ENCODE measurements at places on chromosomes 6 and 20. TPM values are rescaled to one million over a fixed set of nuclear protein-coding genes. Genes with fewer than 3 reads are reported as not detected.

CDH26 gene
- polyA plus RNA-seq: 1.2 TPM

FAM184A gene
- not detected for polyA plus RNA-seq

SLC44A4 gene
- polyA plus RNA-seq: not detected

SULF2 gene
- 75.5 TPM for polyA plus RNA-seq

MUC22 gene
- polyA plus RNA-seq: not detected

FAM217A gene
- polyA plus RNA-seq: not detected

LIN28B gene
- not detected for polyA plus RNA-seq

NKX2-4 gene
- polyA plus RNA-seq: not detected

BACH2 gene
- 0.04 TPM for polyA plus RNA-seq

LPA gene
- polyA plus RNA-seq: not detected

DNA sequence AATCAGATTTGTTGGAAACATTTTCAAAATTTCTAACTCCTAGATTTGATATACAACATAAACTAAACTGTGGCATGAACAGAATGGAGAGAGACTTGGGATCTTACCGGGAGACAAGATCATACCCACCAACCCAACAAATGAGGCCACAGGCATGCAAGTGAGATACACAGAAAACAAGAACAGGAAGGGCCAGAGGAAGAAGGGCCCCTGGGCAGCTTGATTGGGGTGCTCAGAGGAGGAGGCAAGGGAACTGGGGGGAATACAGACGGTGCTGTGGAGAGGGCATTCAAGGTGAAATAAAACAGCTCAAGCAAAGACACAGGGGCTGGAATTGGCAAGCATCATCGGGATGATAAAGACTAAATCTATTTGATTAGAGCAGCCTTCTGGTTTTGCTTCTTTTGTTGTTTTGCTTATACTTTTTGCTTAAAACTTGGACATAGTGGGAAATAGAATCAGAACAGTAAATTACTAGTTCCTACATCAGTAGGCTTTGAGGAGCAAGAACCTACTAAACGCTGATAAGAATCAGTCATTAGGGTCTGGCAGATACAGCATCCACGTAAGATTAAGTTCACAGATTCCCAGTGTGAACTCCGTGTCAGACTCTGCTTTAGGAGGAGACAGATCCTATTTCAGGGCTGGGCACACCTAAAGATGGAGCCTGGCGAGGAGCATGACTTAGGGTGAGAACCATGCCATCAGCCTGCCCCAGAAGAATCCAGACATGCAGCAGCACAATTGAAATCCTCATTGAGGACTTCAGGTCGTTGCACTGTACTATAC is 3.5 kb upstream of the RAMACL start:
- DNase-seq: peak; percentile 25

GRCh38 chr6:31869343-31869742 is 6.7 kb upstream of the NEU1 start:
- no peak for DNase-seq

DNA sequence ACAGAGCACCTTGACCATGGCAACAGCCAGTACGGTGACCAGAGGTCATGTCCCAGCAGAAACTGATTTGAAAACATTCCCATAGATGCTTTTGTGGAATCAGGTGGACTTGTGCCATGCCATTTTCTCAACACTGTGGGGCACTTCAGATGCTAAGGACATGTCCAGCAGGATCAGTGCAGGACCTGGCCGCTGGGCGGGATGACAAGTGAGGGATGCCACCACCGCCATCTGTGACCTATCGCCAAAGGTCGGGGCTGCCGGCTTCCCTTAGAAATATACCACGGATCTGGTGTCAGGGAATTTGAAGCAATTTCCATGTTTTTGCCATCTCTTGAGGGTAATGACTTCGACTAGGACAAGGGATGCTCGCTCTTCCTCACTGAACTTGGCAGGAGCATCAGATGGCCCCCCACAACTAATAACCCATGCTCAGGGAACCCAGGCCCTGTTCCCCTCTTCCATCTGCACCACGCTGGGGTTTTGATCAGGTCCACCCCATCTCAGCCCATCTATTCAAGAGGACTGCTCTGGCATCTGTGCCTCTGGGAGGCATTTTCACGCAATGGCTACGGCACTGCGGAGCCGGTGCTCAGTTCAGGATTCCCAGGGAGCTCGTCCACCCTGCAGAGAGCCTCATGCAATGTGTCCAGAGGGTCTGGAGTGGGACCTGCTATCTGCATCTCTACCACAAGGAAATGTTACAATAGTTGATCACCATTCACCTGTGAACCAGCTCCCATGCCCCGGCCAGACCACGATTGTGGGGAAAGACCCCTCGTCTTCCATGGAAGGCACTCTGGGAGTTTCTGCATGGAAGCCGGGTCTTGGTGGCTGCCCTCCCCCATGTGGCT is 302.6 kb downstream of the TAF4 start:
- DNase-seq: no peak

GRCh38 chr20:9523636-9524035 is 9.2 kb downstream of the LAMP5 start:
- DNase-seq: peak; percentile 59

DNA sequence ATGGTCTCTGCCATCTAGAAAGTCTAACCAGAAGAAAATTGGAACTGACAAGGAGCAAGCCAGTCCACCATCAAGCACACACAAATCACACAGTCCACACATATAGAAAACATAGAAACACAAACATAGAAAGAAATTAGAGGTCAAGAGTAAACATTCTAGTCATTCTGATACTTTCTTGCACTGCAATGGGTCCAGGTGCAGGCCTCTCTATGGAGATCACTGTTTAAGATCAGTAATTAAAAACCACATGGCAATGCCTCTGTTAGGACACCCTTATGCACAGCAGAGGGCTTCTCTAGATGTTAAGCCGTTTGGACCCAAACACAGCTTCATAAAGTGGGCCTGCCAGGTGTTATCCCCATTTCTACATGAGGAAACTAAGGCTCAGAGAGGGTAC is 42.8 kb upstream of the SLC22A23 start:
- no peak for DNase-seq

GRCh38 chr6:593139-593906 is 63.6 kb downstream of the HUS1B start:
- DNase-seq: peak; percentile 32

DNA sequence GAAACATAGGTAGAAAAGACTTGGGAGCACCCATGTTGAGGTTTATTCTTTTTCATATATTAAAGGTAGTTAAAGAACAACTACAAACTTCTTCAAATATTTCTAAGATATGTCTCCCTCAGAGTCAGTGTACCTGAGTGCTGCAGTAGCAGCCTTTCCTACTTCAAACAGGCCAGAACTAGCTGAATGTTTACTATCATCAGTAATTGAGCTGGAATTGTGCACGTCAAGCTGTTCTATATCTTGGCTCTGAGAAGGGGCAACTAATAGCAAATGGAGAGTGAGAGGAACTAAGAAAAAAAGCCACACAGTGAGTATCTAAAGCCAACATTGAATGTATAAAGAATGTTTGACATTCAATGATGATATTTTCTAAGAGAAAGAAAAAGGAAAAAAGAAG is 21.7 kb downstream of the MTCL3 start:
- DNase-seq: no peak

DNA sequence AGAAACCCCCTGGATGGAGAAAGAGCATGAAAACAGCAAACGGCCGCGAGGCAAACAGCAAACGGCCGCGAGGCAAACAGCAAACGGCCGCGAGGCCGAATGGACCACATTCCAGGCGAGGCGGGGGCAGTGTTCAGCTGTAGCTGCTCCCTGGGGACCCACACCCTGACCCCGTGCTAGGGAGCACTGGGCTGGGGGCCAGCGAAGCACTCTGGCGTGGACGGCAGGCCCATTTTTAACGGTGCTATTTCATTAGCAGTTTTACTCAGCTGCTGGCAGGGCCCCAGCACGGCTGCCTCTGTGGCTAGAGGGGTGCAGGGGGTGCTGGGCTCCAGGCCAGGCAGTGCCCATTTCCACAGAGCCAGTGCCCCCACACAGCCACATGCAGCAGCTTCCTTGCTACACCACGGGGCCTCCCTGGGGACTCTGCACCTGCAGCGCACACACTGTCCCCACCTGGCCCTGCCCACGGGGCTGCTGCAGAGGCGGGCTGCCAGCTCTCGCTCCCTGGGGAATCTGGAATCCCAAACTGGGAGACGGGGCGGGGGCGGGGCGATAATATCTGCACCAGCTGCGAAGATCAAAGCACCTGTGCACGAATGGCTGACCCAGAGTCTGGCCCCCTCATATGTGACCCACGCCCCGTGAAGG is 35.6 kb upstream of the SLCO4A1 start:
- DNase-seq: no peak

DNA sequence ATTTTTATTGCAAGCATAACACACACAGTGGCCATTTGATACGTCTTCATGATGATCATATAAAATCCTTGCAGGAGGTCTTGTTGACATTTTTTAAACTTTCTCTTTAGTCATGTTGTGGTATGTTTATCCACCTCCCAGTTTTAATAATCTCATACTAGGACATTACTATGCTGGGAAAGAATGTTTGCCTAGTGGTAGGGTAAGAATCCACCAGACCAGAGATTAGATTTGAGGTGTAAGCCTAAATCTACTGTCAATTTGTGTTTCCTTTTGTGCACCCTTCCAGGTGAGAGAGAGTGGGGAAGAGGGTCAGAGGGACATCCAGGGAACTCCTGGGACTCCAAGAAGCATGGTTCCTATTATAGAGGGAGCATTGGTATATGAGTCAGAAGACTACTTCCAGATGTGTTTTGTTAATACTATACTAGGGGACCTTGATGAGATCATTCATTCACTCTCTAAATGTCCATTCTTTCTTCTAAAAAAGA is 298.3 kb upstream of the SASH1 start:
- no peak for DNase-seq

DNA sequence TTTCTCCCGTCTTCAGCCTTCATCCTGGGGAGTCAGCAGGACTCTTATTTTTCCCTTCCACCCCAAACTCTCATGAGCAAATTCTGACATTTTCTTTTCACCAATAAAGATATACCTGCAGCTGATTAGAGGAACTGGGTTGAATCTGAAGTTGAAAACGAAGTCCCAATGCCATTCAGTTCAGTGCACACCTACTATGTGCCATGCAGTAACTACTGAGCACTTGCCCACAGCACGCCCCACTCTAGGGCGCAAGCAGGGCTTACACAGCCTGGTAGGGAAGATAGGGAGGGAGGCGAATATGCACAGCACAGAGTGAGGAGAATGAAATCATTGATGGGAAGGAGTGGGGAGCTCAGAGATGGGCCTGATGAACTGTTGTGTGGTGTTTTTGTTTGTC is 401.6 kb downstream of the CDC5L start:
- no peak for DNase-seq

DNA sequence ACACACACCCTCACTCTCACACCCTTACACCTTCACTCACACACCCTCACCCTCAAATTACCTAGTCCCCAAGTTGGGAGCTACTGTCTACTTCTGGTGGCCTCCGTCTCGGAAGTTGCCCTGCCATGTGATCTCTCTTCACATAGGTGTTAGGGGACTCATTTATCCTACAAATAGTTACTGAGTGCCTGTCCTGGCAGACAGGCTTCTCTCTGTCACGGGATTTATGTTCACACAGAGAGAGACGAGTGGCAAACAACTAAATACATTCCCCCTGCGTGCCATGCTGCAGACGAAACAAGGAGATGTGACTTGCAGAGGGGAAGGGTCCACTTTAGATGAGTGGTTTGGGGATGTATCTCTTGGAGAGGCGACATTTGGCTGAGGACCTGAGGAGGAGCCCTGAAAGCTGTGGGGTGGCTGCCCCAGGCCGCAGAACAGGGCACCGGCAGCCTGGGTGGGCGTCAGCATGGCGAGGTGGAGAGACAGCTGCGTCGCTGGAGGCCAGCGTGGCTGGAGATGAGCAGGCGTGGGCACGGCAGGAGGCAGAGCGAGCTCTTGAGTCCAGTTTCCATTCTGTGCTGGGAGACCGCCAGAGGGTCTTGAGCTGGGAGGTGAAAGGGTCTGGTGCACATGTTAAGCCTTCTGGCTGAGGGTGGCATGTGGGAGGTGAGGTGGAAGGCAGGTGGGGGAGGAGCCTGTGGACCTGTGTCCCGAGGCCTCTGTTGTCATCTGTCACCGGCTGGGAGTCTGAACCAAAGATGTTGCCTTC is 17.2 kb downstream of the DYNLT1 start:
- no peak for DNase-seq

DNA sequence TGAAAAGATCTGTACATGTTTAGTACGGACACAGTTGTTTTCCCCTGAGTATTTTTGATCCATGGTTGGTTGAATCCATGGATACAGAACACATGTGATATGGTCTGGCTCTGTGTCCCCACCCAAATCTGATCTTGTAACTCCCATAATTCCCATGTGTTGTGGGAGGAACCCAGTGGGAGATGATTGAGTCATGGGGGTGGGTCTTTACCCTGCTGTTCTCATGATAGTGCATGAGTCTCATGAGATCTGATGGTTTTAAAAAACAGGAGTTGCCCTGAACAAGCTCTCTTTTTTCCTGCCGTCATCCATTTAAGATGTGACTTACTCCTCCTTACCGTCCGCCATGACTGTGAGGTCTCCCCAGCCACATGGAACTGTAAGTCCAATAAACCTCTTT is 139.2 kb downstream of the CDKAL1 start:
- no peak for DNase-seq

DNA sequence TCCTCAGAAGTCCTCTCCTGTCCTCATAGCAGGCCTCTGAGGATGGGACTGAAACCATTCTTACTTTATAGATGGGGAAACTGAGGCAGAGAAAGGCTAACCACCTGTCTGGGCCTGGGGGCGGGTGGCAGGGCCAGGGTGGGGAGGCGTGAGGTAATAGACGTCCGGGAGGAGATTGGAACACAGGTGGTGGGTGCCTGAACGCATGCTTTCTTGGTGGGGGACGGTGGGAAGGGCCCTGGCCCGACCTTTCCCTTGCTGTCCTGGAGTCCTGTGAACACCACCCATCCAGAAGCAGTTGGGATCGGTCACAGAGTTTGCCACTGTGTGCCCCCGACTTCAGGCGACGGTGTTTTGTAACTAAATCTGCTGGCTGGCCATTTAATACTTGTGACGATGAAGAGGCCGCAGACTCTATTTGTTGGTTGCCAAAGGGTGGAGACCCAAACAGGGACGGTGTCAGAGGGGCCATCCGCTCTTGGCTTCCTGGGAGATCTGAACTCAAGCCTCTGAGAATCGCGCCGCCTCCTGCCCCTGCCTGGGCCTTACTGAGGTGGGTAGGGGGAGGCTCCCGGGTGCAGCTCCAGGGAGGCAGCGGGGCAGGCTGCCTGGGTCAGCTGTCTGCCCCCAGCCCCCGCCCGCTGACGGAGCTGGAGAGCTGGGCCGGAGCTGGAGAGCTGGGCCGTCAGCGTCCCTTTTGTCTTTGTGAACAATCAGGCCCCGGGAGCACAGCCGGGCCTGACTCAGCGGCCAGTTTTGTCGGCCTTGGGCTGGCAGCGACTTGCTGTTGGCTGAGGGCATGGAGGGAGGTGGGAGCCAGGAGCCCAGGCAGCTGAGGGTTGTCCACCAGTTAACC is 4.1 kb downstream of the RBM38 start:
- DNase-seq: no peak

DNA sequence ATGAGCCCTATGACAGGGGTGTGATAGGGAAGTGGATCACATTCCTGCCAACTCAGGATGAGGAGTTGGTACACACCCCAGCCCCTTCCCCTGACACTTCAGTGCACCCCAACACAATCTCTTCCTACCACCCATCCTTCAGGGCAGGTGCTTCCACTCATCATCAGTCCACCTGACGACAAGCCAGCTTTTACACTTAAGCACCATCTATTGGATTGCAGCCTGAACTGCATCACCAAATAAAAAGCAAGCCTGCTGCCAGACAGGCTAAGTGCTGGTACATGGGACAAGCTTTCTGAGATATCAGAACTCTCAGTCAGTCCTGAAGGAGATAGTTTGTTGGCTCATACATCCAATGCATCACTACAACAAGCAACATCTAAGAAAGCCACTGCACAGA is 69.0 kb upstream of the TMEM200A start:
- DNase-seq: no peak

GRCh38 chr6:128474481-128474880 is 45.9 kb downstream of the PTPRK start:
- DNase-seq: no peak
